Cortex of kidney (tissue), 1 donor: ENCODE measurements at places on chromosomes 7 and 10.

DNA sequence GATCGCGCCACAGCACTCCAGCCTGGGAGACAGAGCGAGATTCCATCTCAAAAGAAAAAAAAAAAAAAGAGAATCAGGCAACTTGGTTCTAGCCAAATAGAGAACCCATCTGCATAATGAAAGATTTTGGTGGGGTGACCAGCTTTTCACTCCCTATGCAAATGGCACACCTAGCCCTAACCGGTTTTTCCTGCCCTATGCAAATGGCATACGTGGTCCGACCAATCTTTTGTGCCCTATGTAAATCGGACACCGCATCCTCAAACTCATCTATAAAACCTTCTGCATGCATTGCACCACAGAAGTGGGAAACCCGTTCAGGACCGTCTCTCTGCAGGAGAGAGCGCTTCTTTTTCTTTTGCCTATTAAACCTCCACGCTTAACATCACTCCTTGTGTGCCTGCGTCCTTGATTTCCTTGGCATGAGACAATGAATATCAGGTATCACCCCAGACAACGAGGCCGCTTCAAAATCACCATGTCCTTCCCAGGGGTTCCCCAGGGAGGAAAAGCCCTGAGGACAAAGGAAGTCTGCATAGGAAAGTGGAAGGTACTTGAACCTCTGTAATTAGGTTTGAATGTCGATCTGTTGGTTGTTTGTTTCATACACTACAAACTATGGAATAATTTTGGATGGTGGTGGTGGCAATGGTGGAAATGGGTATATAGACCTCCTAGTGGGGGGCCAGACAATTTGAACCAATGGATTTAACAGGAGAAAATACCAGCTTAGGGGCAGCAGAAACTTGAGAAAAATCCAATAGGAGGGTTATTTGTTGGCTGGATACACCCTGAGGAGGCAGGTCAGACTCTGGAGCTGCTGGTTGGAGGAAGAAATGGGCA, 396.2 kb downstream of the TYW1 start:
- DNase-seq, result no peak

GRCh38 chr7:117895276-117895675, 22.0 kb upstream of the CTTNBP2 start:
- DNase-seq, result no peak

DNA sequence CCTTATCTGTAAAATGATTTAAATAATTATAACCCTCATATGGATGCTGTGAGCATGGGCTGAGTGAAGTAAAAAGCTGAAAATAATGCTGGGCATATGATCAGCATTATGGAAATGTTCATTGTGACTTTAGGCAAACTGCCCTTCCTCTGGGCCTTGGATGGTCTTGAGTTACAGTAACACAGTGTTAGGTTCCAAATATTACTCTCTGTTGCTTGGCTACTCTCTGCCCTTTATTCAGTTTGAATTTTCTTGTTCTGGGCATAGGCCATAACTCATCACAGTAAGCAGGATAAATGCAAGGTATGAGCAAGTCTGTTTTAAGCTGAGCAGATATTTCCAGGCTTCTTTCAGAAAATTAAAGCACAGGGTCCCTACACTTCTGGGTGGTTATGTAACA, 868.0 kb downstream of the KCNMA1 start:
- DNase-seq, result no peak

GRCh38 chr7:16396766-16397500, 24.4 kb downstream of the CRPPA start:
- DNase-seq, result no peak

DNA sequence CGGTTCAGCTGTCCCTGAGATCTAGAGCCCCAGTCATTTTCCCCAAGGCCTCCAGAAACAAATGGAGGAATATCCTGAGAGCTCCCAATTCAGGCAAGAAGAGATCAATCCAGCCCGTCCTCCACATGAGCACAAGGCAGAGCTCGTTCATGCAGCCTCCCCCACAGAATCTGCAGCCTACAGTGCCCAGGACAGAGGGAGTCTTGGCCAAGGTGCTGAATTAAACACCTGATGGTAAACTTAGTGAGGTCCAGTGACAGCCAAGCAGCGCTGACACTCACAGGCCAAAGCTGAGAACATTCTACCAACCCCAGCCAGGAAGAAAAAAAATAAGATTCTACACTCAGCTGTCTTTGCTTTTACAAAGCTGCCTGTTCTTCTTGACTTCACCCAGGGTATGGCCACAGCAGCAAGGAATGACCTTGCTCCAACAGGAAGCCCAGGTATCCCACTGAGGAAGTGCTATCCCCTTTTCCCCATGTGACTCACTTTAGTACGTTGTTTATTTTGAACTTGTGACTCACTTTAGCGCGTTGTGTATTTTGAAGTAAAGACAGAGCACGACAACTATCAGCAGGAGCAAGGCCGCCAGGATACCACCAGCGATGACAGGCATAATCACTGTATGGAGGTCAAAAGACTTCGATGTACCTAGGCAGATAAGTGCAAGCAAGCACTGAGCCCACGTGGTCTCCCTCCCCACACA, 4.4 kb upstream of the CUZD1 start:
- DNase-seq, result no peak

DNA sequence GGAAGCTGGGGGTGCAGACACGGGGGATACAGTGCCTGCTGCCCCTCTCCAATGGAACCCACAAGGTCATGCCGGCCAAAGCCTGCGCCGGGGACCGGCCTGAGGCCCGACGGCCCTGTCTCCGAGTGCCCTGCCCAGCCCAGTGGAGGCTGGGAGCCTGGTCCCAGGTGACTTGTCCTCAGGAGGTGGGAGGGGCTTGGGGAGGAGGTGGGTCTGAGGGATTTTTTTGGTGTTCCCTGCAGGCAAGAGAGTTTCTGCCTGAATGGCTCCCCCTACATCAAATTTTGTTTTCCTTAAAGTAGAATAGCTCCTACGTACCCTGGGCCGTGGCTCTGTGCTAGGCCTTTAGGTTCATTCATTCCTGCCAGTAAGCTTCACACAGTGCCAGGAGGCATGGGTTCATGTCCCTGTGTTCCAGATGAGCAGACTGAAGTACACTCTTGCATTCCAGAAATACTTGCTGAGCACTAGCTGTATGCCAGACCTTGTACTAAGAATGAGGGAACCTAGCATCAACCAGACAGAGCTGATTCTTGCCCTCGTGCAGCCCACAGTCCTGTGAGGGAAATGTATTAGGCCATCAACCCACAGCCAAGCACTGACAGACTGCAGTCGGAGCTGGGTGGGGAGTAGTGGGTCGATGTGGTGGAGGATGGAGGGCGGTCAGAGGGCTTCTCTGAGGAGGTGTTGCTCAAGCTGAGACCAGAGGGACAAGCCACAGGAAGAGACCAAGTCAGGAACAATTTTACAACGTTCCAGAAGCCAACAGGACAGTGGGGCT, 31.1 kb downstream of the TBATA start:
- DNase-seq, result no peak

- DNase-seq, result no peak
Observed at GRCh38 chr10:24944512-24945255, 7.7 kb downstream of the PRTFDC1 start.

- no peak for DNase-seq
Observed at GRCh38 chr7:25735674-25736242, 416.2 kb upstream of the NFE2L3 start.

GRCh38 chr7:116249969-116250553, 39.7 kb downstream of the TES start:
- DNase-seq, result no peak

DNA sequence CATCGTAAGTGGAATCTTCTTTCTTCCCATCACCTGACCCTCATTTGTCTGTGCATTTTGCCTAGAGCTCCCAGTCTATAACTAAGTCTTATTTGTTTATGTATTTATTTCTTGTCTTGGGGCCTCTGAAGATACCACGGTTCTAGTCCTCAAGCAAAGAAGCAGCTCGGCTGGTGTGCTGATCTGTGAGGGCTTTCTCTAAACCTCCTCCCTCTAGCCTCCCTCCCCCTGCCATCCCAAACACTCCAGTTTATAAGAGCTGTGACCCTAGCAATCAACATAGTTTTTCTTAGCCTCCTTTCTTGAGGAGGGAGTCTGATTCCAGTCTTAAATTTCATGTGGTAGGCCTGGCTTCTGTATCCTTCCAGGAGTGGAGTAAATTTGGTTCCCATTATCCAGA, 15.7 kb upstream of the NDUFA5 start:
- no peak for DNase-seq

- no peak for DNase-seq
Observed at GRCh38 chr10:130074639-130075038, 36.0 kb downstream of the C10orf143 start.

- no peak for DNase-seq
Observed at GRCh38 chr7:47887016-47887640, 61.1 kb downstream of the PKD1L1 start.

DNA sequence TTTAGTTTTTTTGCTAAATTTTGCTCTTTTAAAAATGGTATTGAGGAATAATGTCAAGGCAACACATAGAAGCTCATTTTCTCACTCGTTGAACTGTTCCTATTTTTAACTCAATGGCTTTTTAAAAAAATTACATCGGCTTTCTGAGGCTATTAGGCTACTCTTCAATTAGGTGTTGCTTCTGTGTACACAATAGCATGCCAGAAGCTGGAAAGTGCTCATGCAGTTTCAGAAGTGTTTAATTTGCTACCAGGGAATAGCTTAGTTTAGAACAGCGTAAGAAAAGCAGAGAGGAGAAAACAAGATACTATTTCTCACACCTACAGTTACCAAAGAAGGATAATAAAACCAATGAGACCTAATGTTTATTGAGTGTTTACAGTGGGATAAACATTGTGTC, 157.4 kb downstream of the NXPH1 start:
- DNase-seq, result no peak

- no peak for DNase-seq
Observed at GRCh38 chr7:90594751-90595317, 1.3 kb upstream of the CDK14 start.

- DNase-seq, result no peak
Observed at GRCh38 chr7:157625973-157626742, 289.4 kb downstream of the DNAJB6 start.

DNA sequence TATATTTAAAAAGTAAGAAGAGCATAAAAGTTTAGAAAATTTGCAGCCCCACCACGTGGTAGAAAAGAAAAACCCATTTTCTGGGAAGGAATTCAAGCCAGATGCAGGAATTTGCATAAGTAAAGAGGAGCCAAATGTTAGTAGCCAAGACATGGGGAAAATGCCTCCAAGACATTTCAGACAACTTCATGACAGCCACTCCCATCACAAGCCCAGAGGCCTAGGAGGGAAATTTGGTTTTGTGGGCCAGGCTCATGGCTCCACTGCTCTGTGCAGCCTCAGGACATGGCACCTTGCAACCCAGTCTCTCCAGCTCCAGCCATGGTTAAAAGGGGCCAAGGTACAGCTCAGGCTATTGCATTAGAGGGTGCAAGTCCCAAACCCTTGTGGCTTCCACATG, 411.9 kb downstream of the THSD7A start:
- DNase-seq, result no peak

DNA sequence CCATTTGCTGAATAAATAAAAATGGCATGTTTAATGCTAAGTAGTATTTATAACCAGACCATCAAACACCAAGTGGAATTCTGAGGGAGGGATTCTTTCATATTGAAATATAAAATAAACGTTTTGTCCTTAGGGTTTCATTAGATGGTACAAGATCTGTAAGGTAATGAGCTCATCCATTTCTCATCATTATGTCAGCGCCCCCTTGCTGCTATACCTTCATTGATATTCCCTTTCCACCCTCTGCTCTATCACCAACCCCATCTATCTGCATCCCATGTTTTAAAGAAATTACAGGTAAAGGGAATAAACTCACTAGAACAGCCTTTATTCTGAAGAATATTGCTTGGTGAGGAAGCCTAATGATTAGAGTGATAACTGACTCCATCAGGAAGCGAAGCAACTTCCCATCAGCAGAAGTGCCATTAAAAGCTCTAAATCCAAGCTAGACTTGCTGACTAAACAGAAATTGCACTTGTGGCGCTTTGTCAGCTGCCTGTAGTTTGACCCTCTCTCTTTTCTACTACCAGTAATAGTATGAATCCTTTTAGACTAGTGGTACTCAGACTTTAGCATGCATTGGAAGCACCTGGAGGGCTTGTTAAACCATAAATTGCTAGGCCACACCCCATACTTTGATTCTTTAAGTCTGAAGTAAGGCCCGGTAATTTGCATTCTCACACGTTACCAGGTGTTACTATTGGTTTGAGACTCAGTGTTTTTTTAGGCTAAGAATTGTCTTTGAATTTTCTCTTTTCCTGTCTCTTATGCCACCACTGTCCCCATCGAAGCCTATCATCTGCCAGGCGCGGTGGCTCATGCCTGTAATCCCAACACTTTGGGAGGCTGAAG, 27.5 kb downstream of the ADD3 start:
- DNase-seq, result no peak

- no peak for DNase-seq
Observed at GRCh38 chr7:67422601-67423000, 426.0 kb downstream of the TYW1 start.

DNA sequence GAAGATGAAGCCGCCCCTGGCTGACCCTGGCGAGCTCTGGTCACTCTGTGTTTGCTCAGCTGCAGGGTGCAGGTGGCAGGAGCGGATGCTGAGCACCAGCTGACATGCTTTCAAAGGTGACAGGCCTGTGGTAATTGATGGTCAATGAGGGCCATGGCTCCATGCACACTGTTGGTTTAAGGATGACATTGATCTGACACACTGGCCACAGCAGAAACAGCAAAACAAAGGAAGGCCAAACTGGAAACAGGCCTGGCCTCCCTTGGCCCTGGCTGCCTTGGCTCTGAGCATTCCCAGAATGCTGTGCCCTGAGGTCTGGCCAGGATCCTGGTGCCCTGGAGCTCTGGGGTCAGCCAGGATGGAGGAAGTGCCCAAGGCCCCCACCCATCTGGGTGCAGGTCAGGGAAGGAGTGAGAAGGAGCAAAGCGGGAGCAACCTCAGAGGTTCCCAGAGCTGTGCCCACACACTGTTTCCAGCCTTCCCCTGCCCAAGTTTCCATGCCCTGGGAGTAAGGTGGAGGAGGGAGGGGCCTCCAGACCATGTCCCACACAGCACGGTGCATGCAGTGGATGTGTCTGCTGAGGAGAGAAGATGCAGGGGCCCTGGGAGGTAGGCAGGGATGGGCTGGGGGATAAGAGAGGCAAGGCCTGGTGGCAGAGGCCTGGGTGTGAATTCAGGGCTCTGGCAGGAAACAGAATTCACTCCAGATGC, 302.2 kb downstream of the RPS24 start:
- DNase-seq, result no peak

DNA sequence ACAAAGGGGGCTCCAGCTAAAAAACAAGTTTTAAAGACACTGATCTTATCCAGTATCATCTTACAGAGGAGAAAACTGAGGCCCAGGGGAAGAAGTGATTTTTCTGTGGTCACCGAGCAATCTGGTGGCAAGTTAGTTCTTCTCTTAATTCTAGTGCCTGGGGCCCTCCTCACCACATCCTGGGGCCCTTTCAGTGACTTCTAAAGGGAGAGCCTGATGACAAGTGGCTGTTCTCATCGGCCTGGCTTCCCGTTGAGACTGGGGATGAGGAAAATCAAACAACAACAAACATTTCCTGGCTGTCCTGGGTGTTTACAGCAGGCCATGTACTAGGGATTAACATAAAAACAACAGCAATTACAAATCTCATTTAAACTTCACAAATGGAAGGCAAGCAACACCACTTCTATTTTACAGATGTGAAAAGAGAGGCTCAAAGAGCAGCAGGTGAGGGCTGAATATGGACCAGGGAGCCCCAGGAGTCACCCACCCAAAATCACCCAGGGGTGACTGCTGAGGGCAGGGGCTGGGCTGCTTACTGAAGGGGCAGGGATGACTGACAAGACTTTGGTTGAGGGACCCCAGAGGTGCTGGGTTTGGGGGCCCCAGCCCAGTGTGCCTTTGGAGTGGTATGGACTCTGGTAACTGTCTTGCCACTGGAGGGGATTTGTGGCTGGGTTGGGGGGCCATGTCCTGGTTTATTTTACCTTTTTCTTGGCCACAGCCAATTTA, 24.7 kb upstream of the MTPAP start:
- no peak for DNase-seq

- no peak for DNase-seq
Observed at GRCh38 chr7:32928785-32929298, 28.4 kb upstream of the FKBP9 start.
